Calu3 (cell line): ENCODE measurements at places on chromosomes 1 and 21. TPM values are rescaled to one million over a fixed set of nuclear protein-coding genes. Genes with fewer than 3 reads are reported as not detected.

The KCNJ9 gene
- not detected in 2 replicates for total RNA-seq

The TNNI3K gene
- total RNA-seq: not detected in 2 replicates

GRCh38 chr1:204633665-204634064 is 51.9 kb downstream of the LRRN2 start:
- H3K4me3 ChIP-seq: no peak overlapping the region
- H3K36me3 ChIP-seq: no peaks in the 10 kb centered on the region
- DNase-seq: no peak

GRCh38 chr1:40820251-40820797 is 36.7 kb downstream of the KCNQ4 start:
- H3K27me3 ChIP-seq: peaks cover 20% of the 10 kb centered on the region
- no peak overlapping the region for H3K4me3 ChIP-seq
- H3K36me3 ChIP-seq: no peaks in the 10 kb centered on the region
- H3K4me1 ChIP-seq: no peaks in the 10 kb centered on the region
- no peak for DNase-seq

The PRKAA2 gene
- total RNA-seq: 6.5 and 9.7 TPM in 2 replicates

DNA sequence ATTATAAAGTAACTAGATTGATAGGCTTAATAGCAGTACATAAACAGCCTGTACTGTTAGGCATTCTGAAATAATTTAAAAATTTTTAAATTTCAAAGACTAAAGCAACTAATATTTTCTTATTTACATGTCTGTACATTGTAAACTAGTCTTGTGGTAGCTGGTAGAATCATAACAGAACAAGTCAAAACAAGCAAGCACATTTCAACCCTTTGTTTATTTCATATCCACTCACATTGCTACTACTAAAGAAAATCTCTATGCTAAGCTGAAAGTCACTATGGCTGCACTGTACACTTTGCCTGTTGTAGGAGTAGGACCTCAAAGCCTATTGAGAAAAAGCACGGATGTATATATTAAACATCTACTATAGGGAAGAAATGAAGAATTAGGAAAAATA is 738.2 kb upstream of the ADGRL4 start:
- H3K27ac ChIP-seq: peak overlapping the region; percentile 24
- no peaks in the 10 kb centered on the region for H3K36me3 ChIP-seq
- H3K27me3 ChIP-seq: no peaks in the 10 kb centered on the region
- H3K4me1 ChIP-seq: peaks cover 12% of the 10 kb centered on the region
- DNase-seq: no peak

GRCh38 chr1:30195424-30196134 is 527.8 kb downstream of the MATN1 start:
- peaks cover 71% of the 10 kb centered on the region for H3K27me3 ChIP-seq
- no peak overlapping the region for H3K4me3 ChIP-seq
- DNase-seq: no peak

The HMGCS2 gene
- not detected in 2 replicates for total RNA-seq

DNA sequence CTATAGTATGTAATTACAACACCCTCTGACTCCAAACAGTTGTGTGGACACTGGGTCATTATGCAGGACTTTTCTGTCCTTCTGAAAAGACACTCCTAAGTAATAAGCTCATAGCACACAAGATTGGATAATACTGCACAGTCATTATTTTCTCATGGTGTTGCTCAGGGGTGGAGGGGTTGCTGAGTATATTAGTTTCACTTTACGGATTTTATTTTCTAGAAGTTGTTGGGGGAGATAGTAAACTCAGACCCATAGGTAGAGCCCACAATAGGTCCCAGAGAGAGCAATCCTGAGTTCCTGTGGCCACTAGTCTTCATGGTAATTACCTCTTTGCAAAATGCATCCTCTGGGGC is 53.4 kb downstream of the DUSP10 start:
- no peaks in the 10 kb centered on the region for H3K36me3 ChIP-seq
- DNase-seq: no peak
- H3K4me1 ChIP-seq: no peaks in the 10 kb centered on the region
- no peak overlapping the region for H3K4me3 ChIP-seq
- H3K27ac ChIP-seq: no peak overlapping the region
